ENCODE measurements at places on chromosomes 4 and X.

- no peak for DNase-seq
Observed at GRCh38 chrX:111470681-111471403, 40.6 kb upstream of the SERTM2 start.

DNA sequence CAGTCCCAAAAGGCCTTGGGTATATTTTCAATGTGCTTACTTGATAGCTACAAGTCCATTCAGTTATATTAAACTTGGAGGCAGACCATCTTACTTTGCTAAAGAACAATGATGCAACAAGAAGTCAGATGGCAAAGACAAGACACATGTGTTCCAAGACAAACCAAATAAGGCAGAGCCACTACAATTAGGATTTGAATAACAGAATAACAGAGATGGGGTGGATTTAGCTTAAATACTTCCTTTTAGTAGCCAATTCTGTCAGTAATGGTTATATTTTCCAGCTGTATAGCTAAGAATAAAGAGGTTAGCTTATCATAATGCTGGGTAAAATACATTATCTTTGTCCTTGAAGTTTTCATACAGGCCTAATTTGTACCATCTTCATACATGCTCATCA lies 37.7 kb upstream of the FRAS1 start:
- no peak for DNase-seq

DNA sequence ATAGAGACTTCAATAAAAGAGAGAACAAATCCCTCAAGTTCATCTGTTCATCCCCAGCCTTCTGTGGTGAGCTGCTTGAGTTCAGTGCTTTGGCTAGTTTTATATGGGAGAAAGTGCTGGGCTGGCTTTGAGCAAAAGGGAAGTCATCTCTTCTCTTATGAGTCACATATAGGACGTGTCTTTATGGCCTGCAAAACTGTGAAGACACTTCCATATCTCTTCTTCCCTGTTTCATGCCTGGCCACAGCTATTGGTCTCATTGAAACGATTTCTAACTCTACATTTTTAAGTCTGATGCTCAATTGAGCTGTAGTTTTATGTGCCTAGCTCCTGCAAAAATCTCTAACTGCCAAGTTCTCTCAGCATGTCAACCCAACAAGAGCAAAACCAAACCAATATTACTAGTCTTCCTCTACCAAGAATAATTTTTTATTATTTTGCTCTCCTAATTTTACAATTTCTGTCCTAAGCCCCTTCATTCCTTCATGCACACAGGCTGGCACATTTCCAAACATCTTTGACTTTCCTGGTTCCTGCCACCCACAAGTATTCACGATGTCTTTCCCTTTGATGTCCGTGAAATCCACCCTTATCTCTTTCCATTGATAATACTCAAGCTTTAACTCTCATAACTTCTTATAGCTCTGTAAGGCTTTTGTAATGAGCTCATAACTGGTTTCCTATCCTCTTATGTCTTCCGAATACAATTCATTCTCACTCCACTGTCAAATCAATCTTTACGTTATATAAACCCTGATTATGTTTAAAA lies 165.3 kb downstream of the BTC start:
- DNase-seq = no peak

DNA sequence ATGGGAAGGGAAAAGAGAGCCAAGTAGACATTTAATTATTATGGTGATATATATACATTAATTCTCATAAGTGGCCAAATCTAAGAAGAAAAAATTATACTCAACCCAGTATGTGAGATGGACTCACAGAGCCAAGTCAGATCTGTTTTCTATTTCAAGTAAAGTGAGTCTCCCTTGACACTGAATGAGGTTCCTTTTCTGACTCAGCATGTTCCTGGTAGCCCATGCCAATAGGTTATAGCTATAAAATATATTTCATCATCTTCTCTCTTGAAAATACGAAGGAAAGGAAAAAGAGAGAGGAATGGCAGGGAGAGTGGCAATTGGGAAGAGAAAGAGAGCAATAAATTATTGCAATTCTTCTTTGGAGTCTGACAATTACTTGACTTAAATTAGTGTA lies 68.8 kb upstream of the GRIA2 start:
- DNase-seq = no peak

- DNase-seq = no peak
Observed at GRCh38 chrX:126718440-126718839, 101.1 kb upstream of the PRR32 start.

- DNase-seq = no peak
Observed at GRCh38 chr4:169225058-169225751, 45.6 kb downstream of the SH3RF1 start.

GRCh38 chrX:45811326-45811725 lies 610.6 kb upstream of the DIPK2B start:
- no peak for DNase-seq

- no peak for DNase-seq
Observed at GRCh38 chrX:101619364-101619763, 1.6 kb upstream of the ARMCX6 start.

- no peak for DNase-seq
Observed at GRCh38 chr4:106240699-106241098, 75.3 kb downstream of the TBCK start.

- DNase-seq = no peak
Observed at GRCh38 chr4:104630272-104630671, 135.6 kb upstream of the CXXC4 start.
